Naive B cell (primary cell): ENCODE measurements at places on chromosomes 6 and 20.

DNA sequence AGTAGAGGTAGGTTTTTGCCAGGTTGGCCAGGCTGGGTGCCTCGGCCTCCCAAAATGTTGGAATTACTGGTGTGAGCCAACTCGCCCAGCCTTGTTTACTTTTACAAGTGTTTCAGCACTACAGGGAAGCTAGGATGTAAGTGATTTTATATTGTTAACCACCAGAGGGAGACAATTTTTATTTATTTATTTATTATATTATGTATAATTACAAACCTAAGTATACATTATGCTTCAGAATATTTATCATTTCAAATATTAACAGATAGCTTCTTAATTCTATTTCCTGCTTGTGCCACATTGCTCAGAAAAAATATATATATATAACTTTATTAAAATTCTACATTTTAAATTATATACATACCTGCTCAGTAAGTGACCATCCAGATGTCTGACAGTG is 9.8 kb downstream of the MMUT start:
- DNase-seq, result no peak

DNA sequence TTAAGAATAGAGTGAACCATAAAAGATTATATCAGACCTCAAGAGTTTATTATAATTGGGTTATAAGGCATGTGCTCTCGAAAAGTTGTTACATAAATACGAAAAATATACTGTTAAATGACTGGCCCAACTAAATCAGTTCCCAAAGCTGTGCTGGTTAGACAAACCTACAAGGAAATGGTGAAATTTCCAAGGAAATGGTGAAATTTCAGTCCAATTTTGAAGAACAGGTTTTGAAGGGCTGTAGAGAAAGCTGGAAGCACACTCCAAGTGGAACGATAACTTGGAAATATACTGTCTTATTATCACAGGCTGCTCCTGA is 400 bp upstream of the TRMT11 start:
- DNase-seq, result no peak

DNA sequence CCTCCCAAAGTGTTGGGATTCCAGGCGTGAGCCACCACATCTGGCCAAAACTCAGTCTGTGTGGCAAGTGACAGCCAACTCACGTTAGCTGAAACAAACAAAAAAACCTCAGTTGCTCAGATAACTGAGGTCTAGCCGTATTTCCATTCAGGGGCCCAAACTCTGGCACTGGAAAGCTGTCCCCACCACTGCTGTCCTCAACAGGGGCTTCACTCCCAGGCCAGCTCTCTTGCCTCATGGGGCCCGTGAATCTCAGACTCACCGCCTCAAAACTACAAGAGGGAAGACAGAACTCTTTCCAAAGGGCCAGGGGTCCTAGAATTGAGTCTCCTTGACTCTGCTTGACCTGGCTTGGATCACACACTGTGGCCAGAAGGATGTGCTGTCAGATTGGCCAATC is 7.4 kb downstream of the TTPAL start:
- DNase-seq, result no peak

GRCh38 chr6:169806701-169807100 is 55.3 kb downstream of the ERMARD start:
- DNase-seq, result no peak

DNA sequence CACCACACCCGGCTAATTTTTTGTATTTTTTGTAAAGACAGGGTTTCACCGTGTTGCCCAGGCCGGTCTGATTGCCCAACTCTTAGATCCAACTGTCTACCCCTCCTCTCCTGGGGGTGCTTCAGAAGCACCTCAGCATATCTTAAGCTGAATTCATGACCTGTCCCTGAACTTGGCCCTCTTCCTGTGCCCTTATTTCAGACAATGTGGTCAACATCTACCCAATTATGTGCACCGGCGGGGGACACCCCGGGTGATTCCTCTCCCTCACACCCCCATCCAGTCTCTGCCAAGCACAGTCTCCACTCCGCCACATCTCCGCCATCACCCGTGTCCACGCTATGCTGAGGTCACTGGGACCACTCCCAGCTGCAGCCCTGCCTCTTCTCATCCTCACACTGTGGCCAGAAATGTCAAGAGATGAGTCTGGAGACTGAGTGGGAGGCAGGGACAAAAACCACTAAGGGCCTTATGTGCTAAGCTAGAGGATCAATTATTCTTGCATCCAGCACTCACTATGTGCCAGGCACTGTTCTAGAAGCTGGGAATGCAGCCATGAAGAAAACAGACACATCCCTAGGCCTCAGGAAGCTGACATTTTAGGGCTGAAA is 111.9 kb downstream of the ARMC2 start:
- DNase-seq, result no peak

- peak; percentile 90 for DNase-seq
Observed at GRCh38 chr6:158819213-158819976, at the start of gene EZR. Gene EZR (minus strand): TSS chr6:158819368. CDS start chr6:158818093, 1,275 bp downstream.

DNA sequence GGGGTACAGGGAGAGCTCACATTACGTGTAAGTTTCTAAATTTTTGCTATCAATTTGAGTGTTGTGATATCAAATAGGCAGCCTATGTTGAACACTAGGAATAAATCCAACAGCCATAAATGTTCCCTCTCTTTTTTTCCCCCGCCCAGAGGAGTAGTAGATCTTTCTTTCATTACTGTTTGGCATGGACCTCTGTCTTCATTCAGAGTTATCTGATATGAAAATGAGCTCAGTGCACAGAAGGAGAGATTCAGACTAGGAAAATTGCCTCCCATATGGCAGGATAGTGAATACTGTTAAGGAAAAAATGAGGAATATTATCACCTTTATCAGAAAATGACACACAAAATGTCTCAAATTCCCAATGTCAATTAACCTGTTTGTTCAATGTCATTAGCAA is 110.0 kb upstream of the EYS start:
- DNase-seq, result no peak

GRCh38 chr6:55180258-55180657 is 5.9 kb downstream of the HCRTR2 start:
- no peak for DNase-seq

DNA sequence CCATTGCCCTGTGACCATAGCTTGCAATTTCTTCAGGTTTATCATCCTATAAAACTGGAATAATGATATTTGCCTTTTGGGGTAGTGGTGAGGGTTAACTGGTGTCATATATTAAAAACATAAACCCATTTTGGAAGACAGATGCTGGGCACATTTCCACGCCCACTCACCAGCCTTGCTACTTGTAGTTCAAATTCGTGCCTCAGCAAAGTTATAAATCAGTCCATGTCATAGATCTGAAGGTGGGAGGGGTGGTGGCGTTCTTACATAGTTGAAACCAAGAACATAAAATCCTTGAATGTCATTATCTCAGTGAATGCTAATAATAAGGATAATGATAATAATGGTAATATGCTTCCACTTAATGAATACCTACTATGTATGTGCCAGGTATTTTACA is 9.4 kb upstream of the ELMO2 start:
- DNase-seq, result no peak

GRCh38 chr6:101728956-101729355 is 335.4 kb downstream of the GRIK2 start:
- no peak for DNase-seq

- DNase-seq, result no peak
Observed at GRCh38 chr20:47810116-47810677, 24.9 kb upstream of the SULF2 start.

- DNase-seq, result no peak
Observed at GRCh38 chr20:59647271-59647670, 42.9 kb downstream of the PHACTR3 start.

DNA sequence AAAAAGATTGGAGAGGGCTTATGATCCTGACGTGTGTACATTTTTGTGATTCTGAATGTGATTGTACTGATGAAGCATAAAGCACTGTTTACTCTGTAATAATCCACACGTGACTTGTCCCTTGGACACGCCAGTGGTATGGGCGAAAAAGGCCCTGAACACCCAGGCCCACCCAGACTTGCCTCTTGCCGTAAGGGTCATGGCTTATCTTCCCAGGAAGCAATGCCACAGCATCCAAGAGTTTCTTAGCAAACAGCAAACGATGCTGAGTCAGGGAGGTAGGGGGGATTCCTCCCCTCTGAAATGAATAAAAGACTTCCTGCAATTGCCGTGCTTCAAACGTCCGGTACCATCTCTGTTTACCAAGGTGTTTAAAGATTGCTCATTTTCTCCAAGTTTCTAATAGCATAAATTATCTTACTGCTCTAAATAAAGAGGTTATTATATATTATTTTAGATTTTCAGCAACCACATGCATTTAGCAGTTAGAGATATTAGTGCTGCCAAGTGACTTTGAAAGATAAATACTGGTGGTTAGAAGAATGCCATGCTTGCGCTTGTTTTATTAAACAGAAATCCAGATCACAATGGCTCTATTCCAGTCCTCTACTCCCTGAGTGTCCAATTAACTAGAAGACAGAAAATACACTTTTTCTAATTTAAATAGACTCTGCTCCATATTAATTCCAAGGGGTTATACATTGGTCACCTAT is 212.8 kb upstream of the CST7 start:
- DNase-seq, result no peak

- DNase-seq, result peak; percentile 55
Observed at GRCh38 chr20:53829724-53830521, 236.3 kb upstream of the ZNF217 start.

DNA sequence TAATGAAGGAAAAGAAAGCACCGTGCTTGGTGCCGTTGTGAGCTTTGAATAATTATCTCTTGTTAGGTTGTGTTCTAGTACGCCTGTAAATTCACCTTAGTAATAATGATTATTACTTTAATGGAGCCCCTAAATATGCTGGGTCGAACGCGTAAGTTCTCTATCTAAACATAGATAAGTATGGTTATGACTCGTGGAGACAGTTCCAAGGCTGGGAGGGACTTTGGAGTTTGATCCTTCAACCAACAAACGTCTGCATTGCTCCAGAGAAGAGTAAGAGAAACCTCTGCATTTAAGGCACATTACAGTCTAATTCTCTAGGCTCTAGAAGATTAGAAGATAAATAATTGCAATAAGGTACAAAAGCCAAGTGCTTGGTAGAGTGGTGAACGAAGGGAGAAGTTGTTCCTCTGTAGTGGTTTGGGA is 514 bp downstream of the ACOT13 start:
- no peak for DNase-seq

GRCh38 chr6:154292855-154293519 is 63.6 kb downstream of the IPCEF1 start:
- no peak for DNase-seq

DNA sequence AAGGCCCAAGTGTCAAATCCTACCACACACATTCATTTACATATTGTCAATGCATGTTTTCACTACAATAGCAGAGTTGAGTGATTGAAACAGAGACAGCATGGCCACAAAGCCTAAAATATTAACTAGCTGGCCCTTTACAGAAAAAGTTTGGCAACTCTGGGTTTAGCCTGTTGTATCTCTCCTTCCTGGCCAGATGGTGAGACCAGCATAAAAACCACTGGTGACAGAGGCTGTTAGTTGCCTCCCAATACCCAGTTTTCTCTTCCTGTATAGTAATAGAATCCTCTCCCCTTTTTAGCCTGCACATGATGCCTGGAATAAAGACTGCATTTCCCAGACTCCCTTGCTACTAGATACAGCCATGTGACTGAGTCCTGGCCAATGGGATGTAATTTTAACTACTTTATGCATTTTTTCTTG is 100.0 kb upstream of the TAB2 start:
- DNase-seq, result no peak

DNA sequence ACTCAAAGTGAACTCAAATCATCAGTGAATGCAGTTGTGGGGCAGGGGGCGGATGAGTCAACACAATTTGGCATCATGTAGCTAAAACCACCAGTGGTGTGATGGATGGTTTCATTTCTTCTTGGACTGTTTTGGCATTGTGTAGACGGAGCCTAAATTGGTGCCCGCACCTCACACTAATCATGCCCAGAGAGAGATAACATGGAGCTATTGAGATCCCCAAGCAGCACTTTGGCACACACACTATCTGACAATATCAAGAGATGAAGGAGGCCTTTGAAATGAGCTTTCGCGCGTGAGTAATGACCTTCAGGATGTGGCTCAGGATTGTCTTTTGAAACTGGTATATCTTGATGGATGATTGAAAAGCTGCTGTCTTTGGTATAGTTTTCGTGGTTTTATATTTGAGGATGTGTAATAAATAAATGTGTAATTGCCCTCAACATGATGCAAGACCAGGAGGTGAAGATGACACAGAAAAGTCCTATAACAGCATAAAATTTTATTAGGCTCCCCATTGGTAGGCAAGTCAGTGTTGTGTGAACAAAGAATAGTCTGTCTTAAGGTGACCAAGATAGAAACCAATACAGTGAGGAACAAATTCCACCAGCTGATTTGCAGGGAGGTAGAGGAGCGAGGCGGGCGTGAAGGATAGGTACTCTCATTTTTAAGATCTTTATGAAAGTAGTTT is 174.2 kb downstream of the TSHZ2 start:
- no peak for DNase-seq

DNA sequence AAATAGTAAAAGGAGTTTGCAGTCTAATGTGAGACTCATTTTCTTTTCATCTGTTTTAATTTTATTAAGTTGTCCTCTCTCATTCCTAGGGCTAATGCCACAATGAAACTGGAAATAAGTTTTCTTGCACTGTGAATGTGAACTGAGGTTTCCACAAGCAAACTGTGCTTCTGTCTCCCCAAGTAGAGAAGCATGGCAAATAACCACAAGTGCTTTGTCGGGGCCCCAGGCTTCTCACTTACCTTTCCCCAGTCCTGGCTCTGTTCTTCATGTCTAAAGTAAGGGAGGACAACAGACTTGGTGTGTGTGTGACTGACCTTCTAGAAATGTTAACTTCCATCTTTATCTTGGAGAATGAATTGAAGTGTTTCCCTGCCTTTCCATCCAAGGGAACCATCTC is 80.8 kb downstream of the CBFA2T2 start:
- no peak for DNase-seq

DNA sequence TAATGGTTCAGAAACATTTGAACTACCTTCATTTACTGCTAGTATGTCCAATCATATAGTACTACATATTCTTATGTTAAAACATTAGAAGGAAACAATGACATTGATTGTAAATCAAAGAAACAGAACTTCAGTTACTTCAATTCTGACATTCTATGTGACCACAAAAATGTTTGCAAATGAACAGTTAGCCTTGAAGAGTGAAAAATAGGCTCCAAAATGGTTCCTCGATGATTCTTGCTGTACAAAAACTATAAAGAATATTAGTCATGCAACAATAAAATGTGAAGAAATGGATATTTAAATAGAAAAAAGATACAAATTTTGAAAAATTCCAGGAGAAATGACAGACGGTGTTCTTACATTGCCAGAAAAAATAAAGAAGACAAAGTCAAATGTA is 686.9 kb downstream of the BCKDHB start:
- no peak for DNase-seq

DNA sequence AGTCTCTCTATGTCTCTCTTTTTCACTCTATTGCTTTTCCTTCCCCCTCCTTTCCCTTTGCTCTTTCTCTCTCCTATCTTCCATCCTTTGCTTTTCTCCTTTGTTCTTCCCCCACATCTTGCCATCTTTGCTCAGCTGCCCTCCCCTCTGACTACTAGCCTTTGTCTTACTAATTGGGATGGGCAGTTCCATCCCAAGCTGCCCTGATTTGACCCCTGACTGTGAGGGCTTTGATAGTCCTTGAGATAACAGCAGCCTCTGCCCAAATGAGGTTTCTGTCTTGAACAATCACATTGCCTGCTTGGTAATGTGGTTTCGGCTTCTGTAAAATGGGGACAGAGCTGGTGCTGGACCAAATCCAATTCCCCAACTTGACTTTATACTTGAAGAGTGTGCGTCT is 327.7 kb downstream of the DHX35 start:
- DNase-seq, result no peak
